ENCODE measurements at places on chromosomes 3 and 15.

DNA sequence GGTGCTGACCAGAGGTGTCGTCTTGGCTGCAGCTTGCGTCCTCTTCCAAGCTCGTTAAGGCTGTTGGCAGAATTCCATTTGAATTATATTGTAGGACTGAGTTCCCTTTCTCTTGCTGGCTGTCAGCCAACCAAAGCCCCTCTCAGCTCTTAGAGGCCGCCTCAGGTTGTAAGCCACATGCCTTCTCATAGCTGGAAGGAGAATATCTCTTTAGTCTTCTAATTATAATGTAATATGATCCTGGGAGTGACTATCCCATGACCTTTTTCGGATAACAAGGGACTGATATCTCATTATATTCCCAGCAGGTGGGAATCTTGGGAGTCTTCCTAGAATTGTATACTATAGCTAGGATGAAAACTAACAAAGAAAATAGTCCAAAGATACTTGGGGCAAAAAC, 4.8 kb downstream of the SCG5 start:
- no peak for DNase-seq

DNA sequence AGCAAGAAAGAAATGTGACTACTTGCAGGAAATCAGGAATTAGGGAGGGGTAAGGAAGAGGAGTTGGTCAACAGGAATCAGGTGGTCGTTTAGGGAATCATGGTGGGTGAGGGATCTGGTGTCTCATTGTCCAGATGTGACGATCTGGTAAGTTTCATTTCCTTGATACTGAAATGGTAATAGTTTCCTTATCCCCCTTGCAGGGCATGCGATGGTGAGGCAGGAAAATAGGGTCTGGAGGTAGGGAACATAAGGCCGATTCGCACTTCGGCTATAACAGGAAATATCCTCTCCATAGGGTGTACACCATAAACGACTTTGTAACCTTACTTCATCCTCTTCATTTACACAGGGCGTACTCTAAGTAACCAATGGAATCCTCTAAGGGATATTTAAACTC, 574 bp upstream of the LRRC34 start:
- no peak for DNase-seq

GRCh38 chr3:52006017-52006819, 10.5 kb upstream of the RPL29 start:
- DNase-seq: no peak

DNA sequence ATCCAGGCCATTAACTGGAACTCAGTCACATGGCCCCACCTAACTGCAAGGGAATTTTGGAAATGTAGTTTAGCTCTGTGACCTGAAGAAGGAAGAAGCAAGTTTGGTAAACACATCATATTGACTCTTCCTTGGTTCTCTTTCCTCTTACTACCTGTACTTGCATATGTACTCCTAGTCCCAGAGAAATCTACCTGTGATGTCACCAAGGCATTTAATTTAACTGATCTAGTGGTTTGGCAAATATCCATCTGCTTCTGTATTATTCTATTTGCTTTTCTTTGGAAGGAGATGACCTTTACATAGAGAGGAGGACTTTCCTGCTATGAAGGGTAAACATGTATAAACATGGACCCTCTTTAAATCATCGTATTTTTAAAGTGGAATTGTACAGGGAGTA, 150.8 kb downstream of the TMEM108 start:
- no peak for DNase-seq

DNA sequence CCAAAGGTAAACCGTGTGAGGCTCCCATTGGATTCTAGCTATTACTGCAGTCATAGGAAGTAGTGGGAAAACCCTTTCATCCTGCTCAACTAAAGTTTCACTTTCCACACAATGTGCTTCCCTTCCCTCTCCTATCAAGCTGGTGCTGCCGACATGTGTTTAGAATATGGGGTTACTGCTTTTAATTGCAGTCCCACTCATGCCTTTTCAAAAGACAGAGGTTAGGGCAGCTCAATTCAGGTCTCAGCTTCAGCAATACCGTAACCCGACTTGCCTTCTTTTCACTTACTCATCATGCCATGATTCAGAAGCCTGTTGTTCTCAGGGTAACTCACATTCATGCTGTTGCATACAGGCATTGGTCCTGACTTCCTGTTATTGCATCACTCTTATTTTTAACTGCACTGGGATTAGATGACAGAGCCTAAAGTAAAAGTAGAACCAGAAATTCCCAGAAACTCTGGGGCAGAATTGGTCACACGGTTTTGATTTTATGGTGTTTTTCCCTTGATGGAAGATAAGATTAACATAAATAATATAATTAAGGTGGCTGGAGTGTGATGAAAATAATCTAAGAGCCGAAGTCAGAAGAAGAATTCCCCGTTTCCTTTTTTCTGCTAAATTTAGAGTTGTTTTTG, 45.7 kb downstream of the C2CD4B start:
- no peak for DNase-seq

- no peak for DNase-seq
Observed at GRCh38 chr3:109696932-109697331, 359.6 kb upstream of the DPPA4 start.

GRCh38 chr3:114179575-114179974, 723 bp upstream of the DRD3 start:
- no peak for DNase-seq

DNA sequence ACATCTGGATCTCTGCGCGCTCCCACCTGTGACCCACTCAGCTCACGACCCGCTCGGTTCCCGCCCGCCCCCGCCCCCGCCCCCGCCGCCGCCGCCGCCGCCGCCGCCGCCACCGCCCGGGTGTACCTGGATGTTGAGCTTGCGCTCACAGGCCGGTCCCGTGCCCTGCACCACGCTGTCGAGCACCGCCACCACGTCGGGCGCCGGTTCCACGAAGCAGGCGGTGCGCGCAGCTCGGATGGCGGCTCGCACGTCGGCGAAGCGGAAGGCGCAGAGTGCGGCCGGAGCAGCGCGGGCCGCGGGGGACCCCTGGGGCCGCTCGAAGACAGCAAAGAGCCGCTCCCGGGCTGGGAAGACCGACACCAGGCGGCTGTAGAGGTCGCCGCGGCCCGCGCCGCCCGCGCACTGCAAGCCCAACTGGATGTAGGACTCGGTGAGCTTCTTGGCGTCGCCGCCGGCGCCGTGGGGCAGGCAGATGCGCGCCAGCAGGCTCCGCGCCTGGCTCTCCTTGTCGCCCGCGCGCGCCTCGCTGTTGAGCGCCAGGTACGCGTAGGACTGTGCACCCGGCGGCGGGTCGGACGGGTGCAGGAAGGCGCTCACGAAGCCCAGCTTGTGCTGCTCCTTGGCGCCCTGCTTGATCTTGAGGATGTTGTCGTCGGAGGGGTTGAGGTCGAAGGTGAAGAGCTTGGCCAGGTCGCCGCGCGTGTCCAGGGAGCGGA, 1.1 kb downstream of the PLXND1 start:
- peak; percentile 68 for DNase-seq

GRCh38 chr15:68201879-68202261, 3.3 kb downstream of the CALML4 start:
- no peak for DNase-seq

- DNase-seq: no peak
Observed at GRCh38 chr15:32030795-32031194, 480 bp downstream of the CHRNA7 start.

DNA sequence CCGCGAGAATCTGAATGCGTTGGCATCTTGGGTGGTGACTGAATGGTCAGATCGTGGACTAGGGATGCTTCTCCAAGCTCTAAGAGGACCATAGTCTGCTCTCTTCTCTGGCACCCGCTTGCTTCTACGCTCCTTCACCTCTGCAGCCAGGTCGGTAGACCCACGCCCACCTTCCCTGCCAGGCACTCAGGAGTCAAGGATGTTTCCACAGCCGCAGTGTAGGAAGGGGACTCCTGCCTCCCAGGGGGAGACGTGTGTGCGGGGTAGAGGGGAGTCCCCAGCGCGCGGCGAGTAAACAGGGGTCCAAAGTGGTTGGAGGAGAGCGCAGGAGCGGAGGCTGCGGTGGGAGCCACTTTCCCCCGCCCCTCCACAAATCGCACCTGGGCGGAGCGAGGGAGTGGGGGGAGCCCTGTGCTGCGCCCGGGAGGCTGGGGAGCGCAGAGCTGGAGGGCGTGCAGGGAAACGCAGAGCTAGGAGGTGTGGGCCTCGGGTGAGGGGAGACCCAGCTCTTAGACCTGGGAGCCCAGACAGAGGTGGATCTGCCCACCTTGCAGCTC, 1.7 kb downstream of the LRRC3B start:
- no peak for DNase-seq

DNA sequence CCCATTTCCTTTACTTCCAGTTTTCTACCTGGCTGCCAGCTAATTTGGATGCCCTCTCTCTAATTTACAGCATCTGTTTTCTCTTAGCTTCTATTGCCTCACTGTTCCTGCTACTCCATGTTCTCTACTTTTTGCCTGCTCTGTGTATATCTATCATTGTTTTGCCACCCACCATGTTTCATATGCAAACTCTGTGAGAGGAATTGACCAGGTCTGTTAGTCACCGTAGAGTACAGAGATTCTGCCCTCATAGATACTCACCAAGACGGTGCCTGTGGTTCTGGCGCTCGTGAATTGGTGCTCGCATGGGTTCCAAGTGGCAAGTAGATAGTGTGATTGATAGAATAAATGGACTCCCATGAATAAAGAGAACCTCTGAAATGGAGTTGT, 288.8 kb downstream of the CNTN6 start:
- no peak for DNase-seq

GRCh38 chr3:99635348-99635747, 3.0 kb upstream of the COL8A1 start:
- DNase-seq: no peak

Measured in activated T-cell treated with anti-CD3 and anti-CD28 coated beads, Interleukin-2, amount 50 U/mL, for 48 hours (primary cell).